HepG2 (cell line): ENCODE measurements at places on chromosomes 7 and 10. TPM values are rescaled to one million over a fixed set of nuclear protein-coding genes. Genes with fewer than 3 reads are reported as not detected.
A peak's percentile ranks its signal among the peaks of the same experiment; 100 is the strongest.

GRCh38 chr10:66555061-66555460, 370.8 kb upstream of the LRRTM3 start:
- H3K4me3 ChIP-seq: no peak overlapping the region
- no peaks in the 10 kb centered on the region; the same call in 1 of the 2 replicates for H3K27me3 ChIP-seq
- H3K4me1 ChIP-seq: no peaks in the 10 kb centered on the region
- H3K27ac ChIP-seq: no peak overlapping the region

DNA sequence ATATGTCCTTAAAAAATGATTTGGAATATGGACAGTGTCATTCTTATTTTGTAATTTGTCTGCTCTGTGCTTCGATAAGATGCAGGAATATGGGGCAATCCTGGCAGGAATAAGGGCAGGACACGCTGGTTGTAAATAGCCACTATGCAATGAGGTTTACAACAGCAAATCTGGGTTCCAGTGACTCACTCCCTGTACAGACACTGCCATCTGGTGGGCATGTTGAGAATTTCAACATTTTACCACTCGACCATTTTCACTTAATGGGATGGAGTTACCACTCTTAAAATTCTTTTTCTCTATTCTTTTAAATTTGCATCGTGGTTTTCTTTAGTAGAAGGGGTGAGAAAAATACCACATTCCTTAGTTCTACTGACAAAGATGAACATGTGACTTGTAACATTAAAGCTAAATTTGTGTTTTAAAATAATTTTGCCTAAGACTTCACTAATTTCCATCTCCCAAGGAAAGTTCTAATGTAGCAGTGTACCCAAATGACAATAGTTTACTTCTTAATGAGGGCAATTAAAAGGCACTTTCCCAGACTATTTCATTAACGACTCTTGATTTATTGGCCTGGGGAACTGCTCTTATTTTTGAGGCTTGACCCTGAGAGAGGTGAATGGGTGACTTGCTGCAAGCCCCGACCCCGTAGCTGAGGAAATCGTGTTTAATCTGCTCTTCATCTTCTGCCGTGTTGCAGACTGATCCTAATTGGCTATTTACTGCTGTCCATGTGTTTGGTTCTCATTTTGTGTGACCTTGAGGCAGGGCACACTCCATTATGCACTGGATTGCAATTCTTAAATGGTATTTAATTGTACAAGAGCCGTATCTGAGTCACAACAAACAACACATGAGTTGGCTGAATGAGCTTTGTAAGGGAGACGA, 173.6 kb upstream of the IMMP2L start:
- no peak overlapping the region for H3K4me3 ChIP-seq
- no peaks in the 10 kb centered on the region for H3K4me1 ChIP-seq
- peak; percentile 64 for DNase-seq
- peaks cover 15% of the 10 kb centered on the region for H3K36me3 ChIP-seq
- no peaks in the 10 kb centered on the region for H3K27me3 ChIP-seq

The SPDYE5 gene
- total RNA-seq: not detected in 2 replicates

- DNase-seq: peak; percentile 81
- no peak overlapping the region; the same call in 1 of the 2 replicates for H3K4me3 ChIP-seq
- H3K4me1 ChIP-seq: peaks cover 36% of the 10 kb centered on the region
- H3K27ac ChIP-seq: peak overlapping the region; percentile 62
Observed at GRCh38 chr7:156667110-156667426, 26.5 kb downstream of the RNF32 start.

GRCh38 chr7:117071551-117071950, 118.2 kb downstream of the ST7 start:
- no peaks in the 10 kb centered on the region; the same call in 1 of the 2 replicates for H3K27me3 ChIP-seq
- H3K27ac ChIP-seq: no peak overlapping the region
- no peak for DNase-seq
- no peak overlapping the region for H3K4me3 ChIP-seq
- H3K4me1 ChIP-seq: peaks cover 20% of the 10 kb centered on the region
- H3K36me3 ChIP-seq: no peaks in the 10 kb centered on the region

GRCh38 chr7:27399791-27400567, 157.4 kb downstream of the EVX1 start:
- no peak overlapping the region for H3K4me3 ChIP-seq
- no peaks in the 10 kb centered on the region for H3K4me1 ChIP-seq
- H3K27me3 ChIP-seq: peaks cover 5% of the 10 kb centered on the region; the same call in 1 of the 3 replicates
- no peak for DNase-seq
- no peaks in the 10 kb centered on the region for H3K36me3 ChIP-seq
